NCI-H524 treated with DMSO at 0.1 percent for 48 hours (cell line): ENCODE measurements at places on chromosomes 6 and 20.

- no peak for DNase-seq
Observed at GRCh38 chr6:56999049-56999448, 44.1 kb downstream of the BEND6 start.

DNA sequence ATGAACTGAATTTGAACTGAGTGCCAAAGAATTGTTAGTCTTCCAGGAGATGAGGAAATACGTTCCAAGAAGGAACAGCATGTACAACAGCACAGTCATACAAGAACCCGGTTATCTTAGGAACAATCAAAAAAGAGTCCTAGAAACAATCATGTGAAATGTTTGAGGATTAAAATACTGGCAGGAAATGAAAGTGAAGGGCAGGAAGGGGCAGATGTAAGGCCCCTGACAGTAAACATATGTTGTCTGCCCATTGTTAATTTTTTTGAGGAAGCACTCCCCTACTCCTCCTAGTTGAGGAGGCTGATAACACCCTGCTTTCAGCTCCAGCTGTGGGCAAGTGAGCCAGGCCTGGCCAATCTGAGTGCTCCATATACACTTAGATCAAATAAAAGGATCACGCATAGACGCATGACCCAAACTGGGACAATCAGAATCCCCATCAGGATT is 220.9 kb downstream of the HACE1 start:
- no peak for DNase-seq

GRCh38 chr6:111552958-111553357 is 52.7 kb downstream of the TRAF3IP2 start:
- DNase-seq: no peak

DNA sequence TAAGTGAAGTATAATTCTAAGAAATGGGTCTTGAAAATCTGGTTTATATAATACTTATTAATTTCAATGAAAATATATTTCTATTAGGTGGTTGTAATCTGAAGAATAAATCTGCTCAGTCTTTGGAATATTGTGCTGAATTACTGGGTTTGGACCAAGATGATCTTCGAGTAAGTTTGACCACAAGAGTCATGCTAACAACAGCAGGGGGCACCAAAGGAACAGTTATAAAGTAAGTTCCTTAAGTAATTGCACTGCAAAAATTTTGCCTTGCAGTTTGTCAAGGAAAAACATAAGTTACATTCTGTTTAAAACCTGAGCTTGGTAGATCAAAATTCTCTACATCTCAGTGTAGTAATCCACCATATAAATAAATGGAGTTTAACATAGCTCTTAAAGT is 106.0 kb downstream of the MYO6 start:
- no peak for DNase-seq

- no peak for DNase-seq
Observed at GRCh38 chr6:155418017-155418761, 37.5 kb downstream of the NOX3 start.

DNA sequence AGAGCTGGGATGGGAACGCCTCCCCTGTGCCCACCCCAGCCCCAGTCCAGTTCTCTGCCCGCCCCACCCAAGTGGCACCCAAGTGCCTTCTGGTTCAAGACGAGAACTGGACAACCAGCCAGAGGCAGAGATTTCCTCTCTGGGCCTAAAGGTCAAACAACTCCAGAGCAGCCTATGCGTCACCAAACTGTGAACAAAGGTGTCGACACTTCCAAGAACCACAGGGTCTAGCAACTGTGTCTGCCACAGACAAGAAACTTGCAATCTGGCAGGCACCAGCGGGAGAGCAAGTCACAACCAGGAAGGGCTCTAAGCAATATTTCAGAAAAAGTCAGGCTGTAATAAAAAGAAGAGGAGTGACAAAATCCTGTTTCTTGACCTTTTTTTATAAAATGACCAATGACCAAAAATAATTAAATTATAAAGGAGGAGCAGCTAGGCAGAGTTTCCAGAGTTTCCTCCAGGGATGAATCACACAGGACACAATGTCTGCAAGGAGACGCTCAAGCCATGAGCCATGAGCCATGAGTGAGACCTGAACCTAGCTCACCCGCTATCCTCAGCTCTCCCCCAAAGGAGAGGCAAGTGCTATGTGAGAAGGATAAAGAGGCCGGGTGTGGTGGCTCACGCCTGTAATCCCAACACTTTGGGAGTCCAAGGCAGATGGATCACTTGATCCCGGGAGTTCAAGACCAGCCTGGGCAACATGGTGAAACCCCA is 11.1 kb downstream of the EDEM2 start:
- DNase-seq: no peak

DNA sequence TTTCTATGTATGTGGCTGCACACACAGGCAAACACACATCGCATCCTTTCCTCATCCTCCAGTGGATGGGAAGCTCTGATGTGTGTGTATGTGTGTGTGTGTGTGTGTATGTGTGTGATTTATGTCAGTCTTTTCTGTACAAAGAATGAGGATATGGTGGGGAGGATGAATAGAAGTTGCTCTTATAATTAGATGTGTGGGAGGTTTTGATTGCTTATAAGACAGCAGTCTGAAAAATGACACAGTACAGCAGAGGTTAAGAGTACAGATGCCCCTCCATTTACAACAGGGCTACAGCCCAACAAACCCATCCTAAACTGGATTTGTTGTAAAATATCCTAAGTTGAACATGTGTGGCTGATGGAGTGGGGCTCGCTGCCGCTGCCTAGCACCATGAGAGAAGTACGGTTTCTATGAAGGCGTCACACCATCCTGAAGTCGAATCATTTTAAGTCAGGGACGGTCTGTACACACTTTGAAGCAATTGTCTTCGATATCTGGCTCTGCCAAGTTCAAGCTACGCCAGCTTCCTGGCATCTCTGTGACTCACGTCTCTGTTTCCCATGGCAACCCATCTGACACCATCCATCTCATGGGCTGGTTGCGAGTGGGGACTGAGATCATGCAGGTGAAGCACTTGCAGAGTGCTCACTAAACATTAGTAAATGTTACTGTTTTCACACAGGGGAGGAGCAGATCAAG is 252.6 kb downstream of the MYLK4 start:
- no peak for DNase-seq

DNA sequence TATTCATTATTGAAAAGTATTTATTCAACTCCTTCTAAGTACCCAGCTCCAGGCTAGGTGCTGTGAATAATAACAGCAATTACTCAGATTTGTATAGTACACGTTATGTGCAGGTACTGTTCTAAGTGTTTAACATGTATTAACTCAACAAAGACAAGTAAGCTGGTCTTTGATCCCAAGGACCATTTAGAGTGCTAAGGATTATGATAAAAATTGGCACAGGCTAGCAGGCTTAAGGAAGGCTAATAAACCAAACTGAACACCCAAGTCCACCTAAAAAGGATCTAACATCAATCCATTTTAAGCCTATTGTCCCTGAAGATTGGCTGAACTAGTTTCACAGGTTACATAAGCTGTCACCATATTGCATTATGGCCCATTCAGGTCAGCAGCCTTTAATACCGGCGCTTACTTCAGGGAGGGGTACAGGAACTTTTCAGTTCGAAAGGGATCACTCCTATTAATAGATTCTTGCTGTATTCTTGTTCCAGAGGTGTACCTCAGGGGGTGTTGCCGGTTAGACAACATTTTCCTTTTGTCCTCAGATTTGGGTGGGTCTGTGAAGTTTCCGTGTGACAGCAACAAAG is 99.0 kb upstream of the GMDS start:
- no peak for DNase-seq

- DNase-seq: no peak
Observed at GRCh38 chr20:43914311-43915210, at the start of gene TOX2. Gene TOX2, plus strand, starts transcription at chr20:43914852. Its CDS starts 40 bp downstream, at chr20:43914892.

- no peak for DNase-seq
Observed at GRCh38 chr6:167735084-167735950, 91.4 kb upstream of the AFDN start.

DNA sequence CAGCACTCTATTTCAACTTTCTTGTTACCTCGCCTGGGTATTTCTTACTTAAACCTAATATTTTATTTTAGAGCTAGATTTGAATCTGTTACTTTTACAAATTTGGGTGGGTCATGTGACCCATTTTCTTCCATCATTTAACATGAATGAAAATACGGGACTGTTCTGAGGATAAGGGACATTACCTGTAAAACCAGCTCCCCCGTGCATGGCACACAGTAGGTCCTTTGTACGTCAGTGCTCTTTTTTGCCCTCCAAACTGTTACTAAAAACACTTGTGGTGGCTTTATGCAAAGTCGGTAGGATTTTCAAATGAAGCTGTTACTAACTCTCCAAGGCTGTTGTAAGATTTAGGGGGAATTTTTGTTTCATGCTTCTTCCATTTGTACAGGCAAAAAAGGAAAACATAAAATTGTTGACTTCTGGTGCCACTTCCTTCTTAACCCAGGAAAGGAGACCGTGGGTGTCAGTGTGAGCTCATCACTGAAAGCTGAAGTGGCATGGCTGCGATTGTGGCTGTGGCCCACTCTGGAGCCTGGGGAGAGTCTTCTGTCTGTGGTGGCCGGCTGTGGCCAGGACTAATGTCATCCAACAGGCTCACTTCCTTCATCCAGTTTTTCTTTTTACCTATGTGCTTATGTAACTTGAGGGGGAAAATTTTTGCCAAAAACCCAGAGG is 40.2 kb upstream of the PXDC1 start:
- no peak for DNase-seq

DNA sequence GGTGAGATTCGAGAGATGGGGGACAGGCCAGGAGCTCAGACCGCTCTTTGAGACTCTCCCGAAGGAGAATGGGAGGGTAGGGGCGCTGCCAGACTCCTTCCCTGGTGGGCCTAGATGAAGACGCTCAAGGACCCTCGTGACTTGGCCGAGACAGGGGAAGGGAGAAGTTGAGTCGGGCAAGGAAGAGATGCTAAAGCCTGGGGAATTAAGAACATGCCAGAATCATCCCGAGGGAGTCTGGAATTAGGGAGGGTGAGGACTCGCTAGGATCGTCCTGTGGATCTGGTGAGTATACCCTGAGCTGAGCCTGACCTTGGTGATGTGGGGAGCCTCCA is 529 bp downstream of the UBE2C start:
- no peak for DNase-seq

- DNase-seq: no peak
Observed at GRCh38 chr6:149111556-149112115, 205.9 kb upstream of the TAB2 start.

GRCh38 chr20:23658336-23658735 is 20.6 kb upstream of the CST3 start:
- no peak for DNase-seq

DNA sequence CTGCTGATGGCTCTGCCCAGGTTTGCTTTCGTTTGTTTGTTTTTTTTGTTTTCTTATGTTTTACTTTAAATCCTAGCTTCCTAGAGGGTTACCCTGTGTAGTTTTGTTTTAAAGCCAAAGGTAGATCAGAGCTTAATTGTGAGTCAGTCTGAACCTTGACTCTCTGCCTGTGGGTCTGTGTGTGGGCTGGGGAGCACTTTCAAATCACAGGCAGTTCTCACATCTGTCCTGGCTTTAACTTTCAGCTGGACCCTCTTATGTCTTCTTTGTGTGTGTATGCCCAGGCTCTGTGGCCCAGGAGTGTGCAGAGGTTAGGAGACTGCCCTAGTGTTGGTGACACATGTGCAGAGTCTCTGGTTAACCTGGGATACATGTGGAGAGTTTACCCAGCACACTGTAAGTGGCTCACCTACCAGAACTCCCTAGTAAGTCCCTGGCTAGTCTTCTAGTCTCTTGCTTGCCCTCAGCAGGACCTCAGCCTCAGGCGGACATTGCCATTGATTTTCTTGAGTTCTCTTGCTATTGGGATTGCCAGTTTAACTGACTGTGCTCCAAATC is 19.0 kb downstream of the HIVEP1 start:
- DNase-seq: no peak

GRCh38 chr6:112330071-112330878 is 16.9 kb upstream of the RFPL4B start:
- DNase-seq: no peak

- no peak for DNase-seq
Observed at GRCh38 chr6:149340200-149340599, 22.7 kb downstream of the TAB2 start.

DNA sequence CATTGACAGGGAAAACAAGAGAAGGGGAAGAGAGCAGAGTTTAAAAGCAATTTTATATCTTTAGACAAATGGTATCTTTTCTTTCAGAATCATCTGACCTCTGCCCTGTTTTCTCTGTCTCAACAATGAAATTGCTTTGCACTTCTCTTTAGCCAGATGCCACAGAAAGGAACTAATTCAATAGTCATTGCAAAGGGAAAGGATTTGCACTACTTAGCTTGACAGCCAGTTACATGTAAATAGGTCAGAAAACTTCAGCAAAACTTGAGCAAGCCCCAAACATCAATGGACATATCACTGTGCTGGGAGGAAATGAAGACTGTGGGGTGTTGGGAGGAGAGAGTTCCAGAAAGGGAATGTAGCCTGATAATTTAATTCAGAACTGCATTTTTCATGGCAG is 181.3 kb upstream of the FAM83B start:
- no peak for DNase-seq

DNA sequence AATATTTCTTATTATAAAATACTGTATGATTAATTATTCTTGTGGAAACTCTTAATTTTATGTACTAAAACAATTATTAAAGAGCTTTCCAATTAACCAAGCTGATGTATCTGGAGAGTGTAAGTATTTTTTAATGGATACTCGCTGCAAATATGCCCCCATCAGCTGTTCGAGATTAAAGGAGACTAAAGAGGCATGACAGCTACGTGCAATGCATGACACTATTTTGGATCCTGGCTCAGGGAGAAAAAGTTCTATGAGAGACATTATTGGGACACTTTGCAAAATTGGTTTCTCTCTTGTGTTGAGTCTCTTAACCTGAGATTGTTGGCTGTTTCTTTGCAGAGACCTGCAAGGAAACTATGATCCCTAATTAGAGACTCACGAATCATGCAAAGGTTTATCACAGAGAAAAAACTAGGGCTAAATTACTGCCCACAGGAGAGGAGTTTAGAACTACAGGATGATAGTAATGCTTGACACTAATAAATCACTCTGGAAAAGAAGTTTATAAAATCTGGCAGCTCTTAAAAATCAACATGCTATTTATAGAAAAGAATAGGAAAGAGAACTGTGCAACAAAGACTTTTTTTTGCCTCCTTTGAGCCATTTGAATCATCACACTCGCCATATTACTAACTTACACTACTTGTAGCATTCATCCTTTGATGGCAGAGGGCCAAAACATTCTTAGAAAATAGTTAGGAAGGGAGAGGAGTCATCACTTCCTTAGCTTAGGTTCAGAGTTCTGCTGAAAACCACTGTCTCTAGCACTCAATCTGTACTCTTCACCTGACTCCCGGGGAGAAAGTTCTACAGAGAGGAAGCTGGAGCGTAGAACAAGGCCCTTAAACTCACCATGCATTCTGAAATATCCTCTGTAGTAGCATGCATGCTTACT is 25.3 kb downstream of the NRN1 start:
- no peak for DNase-seq

DNA sequence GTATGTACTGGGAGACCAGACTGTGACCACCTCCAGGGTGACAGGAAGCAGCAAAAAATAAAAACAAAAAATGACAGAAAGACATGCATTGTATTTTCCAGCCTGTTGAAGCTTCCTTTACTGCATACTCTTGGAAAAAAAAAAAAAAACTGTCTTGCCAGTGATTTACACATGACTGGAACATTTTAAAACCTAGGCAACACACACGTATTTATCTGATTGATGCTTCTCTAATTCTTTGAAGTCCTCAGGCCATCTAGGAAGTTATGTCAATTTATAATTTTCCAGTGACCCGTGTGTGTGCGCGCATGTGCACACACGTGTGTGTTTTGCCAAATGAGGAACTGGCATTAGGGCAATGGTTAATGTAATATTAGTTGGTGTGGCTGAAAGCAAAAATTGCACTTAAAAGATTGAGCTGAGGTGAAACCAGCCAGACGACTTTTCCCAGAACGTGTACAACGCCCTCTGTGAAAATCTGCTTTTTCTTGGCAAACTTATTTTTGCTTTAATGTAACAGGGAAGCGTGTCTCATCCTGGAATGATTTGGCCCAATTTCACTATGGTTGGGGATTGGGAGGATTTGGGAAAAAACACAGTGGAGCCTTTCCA is 315.2 kb downstream of the TFAP2A start:
- no peak for DNase-seq
